ENCODE measurements at places on chromosomes 3 and 15.

- DNase-seq: no peak
Observed at GRCh38 chr3:139670196-139670595, 7.6 kb downstream of the NMNAT3 start.

DNA sequence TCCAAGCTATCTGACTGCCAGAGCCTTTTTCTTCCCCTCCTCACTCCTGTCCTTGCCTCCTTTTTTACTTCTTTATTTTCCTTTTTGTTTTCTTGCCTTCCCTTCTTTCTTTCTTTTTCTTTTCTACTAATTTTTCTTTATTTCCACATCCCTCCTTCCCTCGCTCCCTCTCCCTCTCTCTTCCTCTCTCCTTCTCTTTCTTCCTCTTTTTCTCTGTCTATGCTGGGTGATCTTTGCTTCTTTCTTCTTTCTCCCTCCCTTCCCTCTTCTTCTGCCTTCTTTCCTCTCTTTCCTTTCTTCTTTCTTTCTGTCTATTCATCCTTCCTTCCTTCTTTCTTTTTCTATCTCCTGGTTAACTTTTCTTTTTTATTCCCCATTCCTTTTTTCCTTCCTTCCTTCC is 564.8 kb downstream of the NSUN3 start:
- DNase-seq: no peak

DNA sequence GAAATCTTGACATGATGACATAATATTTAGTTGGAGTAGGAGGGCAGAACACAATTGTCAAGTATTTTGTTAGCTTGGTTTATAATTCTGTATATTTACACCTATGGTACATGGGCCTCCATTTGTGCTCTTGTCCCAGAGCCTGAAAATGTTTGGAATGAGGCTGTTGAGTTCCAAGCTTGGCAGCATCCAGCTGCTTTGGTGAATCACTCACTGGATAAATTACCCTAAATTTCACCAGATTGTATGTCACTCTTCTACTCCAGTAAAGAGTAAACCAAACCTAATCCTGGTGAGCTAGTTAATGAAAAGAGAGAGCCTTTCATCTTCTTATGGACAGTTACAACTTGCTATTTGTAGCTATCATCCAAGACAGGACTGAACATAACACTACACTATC is 928.7 kb downstream of the DIPK2A start:
- DNase-seq: no peak

DNA sequence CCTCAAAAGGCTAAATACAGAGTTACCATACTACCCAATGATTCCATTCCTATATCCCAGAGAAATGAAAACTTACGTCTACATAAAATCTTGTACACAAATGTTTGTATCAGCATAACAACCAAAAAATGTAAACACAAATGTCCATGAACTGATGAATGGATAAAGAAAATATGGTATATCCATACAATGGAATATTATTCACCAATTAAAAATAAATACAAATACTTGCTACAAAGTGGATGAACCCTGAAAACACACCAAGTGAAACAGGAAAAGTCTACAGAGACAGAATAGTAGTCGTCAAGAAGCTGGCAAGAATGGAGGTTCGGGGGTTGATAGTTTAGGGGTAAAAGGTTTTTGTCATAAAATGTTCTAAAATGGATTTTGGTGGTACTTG is 54.0 kb upstream of the ANKRD28 start:
- no peak for DNase-seq

GRCh38 chr3:105719791-105720190 is 149.0 kb downstream of the CBLB start:
- no peak for DNase-seq

- no peak for DNase-seq
Observed at GRCh38 chr3:6448011-6448410, 412.9 kb upstream of the GRM7 start.

DNA sequence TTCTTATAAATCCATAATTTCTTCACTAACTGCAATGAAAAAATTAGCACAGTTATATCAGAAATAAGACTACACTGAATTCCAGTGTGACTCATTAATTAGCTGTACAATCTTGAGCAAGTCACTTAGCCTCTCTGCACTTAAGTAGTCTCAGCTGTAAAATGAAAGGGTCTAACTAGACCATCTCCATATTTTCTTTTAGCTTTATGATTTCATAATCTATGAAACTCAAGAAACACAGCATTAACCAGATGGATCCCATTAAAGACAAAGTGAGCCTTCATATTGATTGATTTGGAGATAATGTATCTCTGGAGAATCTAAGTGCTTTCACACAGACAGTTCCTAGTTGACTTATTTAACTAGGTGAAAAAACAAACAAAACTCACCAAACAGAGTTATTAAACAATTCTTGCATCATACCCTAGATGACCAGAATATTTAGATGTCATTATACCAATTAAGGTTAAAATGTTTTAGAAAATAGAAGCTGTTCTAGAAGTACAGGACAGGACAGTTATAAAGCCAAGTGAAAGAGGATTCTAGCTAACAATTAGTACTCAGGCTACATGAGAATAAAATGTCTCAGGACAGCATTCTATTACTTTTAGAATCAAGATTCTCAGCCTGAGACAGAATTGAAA is 11.2 kb downstream of the CSNK1G1 start:
- DNase-seq: no peak

Measured in 8988T (cell line).